Osteocyte (in vitro differentiated cells): ENCODE measurements at places on chromosomes 2 and 18. TPM values are rescaled to one million over a fixed set of nuclear protein-coding genes. Genes with fewer than 3 reads are reported as not detected.

Gene AGXT
- not detected in 2 replicates for total RNA-seq

- no peak for DNase-seq
These were observed 654.3 kb downstream of the LRRTM4 start for GRCh38 chr2:76867854-76868253.

Gene ADAM23
- 10.4 and 11.4 TPM in 2 replicates for total RNA-seq

GRCh38 chr2:196941398-196942078 lies 15.0 kb upstream of the PGAP1 start:
- DNase-seq, result no peak

Gene GAL3ST2
- 0.48 TPM in 1 of 2 replicates, not detected in the other for total RNA-seq

- no peak for DNase-seq
These were observed 1.5 kb downstream of the KLF7 start for GRCh38 chr2:207164006-207164831.

GRCh38 chr2:3102922-3103569 lies 274.6 kb downstream of the EIPR1 start:
- DNase-seq, result no peak
